ENCODE measurements at places on chromosomes 16 and 17.

- no peak for DNase-seq
These were observed 28.9 kb downstream of the G6PC1 start for GRCh38 chr17:42929497-42929844.

DNA sequence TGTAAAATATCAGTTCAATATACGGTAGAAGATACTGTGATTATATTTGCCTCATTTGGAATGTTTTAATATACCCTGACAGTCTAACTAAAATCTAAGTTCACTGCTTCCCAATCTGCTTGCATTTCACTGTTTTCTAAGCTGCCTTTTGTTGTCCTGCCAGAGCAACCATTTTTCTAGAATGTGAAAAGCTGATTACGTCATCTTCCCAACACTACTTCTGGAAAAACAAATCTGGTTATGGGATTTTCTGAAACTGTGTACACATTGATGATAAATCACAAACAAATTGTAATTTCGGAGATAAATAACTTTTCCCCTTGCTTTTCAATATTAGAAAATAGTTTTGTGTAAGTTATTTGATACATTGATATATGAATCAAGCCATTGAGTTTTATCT lies 1529.0 kb downstream of the CDH11 start:
- DNase-seq: no peak

- no peak for DNase-seq
These were observed 199.5 kb downstream of the ZNF18 start for GRCh38 chr17:11797803-11798202.

- DNase-seq: no peak
These were observed 24.9 kb downstream of the CBFB start for GRCh38 chr16:67053767-67054334.

DNA sequence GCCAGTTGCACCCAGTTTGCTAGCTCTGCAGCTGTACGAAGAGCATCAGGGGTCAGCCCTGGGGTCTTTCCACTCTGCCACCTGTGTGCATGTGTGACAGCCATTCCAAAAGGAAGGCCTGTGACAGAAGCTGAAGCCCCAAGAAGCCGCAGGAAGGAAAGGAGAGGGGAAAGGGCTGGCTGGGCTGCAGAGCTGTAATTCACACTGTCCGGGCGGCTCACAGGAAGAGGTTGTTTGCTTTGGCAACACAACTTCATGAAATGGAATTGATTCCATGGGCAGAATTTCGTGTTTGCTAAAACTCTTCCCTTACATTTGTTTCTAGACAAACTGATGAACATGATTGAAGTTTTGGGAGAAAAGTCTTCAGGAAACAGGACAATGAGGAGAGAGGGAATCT lies 14.8 kb downstream of the TMEM204 start:
- no peak for DNase-seq

- no peak for DNase-seq
These were observed 35.4 kb downstream of the GINS2 start for GRCh38 chr16:85653290-85653891.

GRCh38 chr17:29059281-29059680 lies 16.3 kb downstream of the PIPOX start:
- DNase-seq: peak; percentile 14

DNA sequence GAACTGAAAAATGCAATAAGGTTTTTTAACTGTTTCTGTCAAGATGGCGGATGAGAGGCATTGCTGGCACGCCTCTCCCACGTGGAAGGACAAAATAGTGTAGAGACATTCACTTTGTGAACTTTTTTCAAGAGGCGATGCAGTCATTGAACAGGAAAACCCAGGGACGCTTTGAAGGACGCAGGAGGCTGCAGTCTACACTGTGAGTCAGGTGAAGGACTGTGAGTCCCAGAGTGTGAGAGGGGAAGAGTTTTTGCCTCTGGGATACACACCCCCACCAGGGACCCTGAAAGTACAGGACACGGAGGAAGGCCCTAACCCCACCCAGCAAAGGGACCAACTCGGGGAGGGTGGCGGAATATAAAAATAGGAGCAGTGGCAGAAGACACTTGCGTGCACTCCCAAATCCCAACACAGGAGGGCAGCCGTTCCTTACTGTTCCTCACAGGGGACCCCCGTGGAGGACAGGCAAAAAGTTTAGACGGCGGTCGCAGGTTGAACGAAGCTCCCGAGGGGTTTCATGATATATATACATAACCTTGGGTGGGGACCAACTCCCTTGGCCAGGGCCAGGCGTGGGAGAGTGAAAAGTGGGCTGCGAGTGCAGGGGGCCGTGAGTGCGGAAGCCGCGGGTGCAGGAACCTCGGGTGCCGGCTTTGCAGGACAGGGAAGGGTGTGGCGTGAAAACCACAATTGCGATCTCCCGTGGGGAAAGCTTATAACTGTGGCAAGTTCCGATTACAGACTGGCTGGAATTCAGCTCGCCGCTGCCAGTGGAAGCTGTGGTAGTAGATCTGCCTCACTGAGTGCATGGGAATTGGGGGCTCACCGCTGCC lies 82.0 kb upstream of the ALOX12 start:
- peak; percentile 33 for DNase-seq

DNA sequence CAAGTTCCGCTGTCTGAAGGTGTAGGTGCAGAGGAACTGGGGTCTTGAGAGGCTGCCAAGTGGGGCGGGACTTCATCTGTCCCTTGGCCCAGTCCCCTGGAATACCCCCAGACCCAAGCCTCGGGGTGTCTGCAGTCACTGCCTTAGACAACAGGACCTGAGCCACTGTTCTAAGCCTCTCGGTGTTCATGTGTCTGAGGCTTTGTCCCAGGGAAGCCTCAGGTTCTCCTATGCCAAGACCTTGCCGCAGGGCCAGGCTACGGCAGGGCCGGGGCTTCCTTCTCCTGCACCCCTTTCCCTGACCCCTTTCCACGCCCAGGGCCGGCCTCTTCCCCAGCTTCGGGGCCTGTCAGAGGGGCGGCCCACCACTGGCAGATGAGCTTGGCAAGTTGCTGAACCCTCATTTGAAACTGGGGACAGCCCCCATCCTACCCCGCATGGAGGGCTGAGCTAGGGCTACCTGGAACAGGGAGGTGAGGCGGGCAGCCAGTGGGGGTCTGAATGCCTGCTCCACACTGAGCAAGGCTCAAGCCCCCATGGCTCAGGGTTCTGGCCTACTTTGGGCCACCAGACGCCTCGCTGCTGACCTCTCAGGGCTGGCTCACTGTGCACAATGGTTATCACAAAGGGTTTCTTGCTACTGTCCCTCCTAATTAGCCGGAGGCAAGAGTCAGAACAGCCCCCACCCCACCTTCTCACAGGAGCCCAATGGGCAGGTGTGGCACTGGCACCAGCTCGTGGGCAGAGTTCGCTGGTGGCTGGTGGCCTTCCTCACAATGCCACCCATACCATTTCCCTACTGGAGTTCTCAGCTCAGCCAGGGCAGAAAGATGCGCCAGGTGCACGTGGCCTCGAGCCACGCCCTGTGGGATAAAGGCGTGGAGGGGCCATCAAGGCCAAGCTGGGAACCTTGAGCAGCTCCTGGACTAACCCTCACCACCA lies 7.1 kb downstream of the LITAFD start:
- DNase-seq: no peak

Measured in small intestine (tissue), 16 donors.